ENCODE measurements at places on chromosomes 4 and X.

- DNase-seq, result no peak
Observed at GRCh38 chr4:74618659-74619058, 173.7 kb downstream of the AREG start.

GRCh38 chr4:164056426-164057142, 562.1 kb downstream of the TMA16 start:
- DNase-seq, result no peak

DNA sequence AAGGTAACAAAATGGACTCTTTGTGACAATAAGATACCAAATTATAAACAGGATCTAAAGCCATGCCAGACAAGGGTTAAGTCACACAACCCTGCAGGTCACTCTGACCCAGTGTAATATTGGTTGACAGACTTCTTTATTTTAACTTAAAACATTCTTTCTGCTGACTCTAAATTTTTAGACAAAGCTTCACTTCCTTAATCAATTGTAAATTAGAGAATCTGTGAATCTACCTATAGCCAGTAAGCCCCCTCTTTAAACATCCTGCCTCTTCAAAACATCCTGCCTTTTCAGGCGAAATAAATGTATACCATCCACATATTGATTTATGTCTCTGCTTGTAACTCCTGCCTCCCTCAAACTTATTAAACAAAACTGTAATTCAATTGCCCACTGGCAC, 14.2 kb downstream of the NUDT6 start:
- no peak for DNase-seq

DNA sequence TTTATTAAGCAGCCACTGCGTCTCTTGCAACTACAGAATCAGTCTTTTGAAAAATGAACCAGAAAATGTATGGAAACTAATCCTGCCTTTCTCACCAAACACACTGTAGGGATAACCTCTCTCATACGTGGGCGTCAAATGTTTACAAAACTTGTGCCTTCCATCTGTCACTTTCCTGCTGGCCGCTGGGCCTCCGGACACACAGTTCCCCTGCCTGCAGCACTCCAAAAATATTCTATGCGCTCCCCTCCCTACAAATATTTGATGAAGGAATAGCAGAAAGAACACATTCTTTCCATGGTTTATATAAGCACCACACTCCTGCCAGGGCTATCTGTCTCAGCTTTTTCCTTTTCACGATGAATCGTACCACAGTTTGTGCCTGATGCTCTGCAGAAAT, 14.9 kb upstream of the CYTL1 start:
- DNase-seq, result no peak

DNA sequence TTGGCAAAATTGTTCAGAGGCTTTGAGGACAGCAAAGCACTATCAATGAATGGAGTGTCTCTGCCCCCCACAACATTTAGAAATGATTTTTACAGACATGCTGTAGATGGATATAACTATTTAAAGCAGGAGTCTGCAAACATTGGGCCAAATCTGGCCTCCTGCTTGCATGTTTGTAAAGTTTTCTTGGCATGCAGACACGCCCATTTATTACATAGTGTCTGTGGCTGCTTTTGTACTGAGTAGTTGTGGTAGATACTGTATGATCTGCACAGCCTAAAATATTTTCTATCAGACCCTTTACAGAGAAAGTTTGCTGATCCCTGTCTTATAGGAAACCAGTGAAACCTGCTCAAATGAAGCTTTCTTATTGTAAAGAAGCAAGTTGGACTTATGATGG, 45.5 kb upstream of the PHEX start:
- no peak for DNase-seq

- no peak for DNase-seq
Observed at GRCh38 chr4:14874990-14875389, 127.3 kb upstream of the CPEB2 start.

- no peak for DNase-seq
Observed at GRCh38 chrX:37776987-37777325, 2.9 kb upstream of the CYBB start.

- no peak for DNase-seq
Observed at GRCh38 chrX:47560179-47560933, 649 bp upstream of the ARAF start.

DNA sequence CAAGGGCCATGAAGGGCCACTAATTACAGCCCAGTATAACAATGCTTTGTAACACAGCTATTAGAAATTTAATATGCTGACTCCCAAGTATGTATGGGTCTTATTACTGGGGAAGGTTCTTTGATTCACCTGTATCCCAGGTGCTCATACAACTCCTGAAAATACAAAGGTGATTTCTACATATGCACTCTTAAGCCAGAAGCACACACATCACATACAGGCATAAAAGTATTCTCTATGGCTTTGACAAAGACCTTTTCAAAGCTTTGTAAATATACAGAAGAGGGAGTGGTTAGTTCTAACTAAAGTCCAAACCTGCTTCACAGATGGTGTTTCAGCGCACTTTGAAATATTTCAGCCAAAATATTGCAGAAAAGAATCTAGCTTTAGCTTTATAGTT, 191.5 kb downstream of the SNCA start:
- DNase-seq, result no peak

DNA sequence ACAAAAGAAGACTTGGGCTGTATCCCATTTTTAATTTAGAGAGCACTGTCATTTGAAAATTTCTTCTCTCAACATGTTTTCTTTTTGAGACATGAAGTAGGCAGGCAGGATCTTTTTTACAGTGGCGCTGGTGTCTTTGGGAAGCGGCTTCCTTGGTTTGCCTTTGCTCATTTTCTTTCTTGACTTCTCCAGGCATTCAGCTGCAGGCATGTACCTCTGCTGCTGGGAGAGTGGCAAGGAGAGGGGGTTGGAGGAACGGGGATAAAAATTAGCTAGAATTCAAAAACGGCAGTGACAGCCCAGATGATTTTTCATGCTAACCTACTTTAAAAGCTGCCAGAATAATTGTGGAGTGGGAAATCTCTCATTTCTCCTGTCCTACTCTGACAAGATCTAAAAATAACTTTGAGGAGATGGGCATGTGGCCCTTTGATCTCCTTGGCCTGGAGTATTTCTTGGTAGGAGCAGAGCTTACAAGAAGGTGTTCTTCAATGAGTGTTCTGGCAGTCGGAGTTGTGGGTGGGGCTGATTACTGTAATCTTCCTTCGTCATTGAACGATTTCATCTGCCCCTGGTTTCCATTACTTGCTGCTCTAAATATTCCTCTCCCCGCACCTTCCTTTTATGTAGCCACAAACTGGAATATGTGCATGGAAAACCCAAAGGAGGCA, 54.8 kb downstream of the TBL1X start:
- DNase-seq, result peak; percentile 41

DNA sequence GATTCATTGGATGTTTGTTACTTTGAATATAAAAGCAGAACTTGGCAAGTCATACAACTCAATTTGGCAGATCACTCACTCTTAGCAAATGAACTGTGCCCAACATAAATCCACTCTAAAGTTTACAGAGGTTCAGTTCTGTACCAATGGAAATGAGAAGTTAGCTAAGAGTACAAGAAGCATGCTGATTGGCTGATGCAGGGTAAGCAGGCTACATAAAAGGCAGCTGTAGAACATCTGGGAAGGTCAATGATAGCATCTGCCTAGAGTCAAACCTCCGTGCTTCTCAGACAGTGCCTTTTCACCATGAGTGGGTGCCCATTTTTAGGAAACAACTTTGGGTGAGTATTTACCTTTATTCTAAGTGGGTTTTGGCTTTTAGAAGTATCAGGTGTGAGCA, at the start of gene TDO2:
Gene TDO2, plus strand, starts transcription at position 244 of the 400 bp plus-strand sequence. Its CDS starts 63 bp downstream, at position 307.
- DNase-seq, result no peak

GRCh38 chr4:131974730-131975129, 1174.4 kb upstream of the PCDH10 start:
- no peak for DNase-seq

GRCh38 chr4:159413306-159413943, 310.5 kb downstream of the RAPGEF2 start:
- no peak for DNase-seq

GRCh38 chr4:8544741-8545438, 35.3 kb upstream of the GPR78 start:
- no peak for DNase-seq

DNA sequence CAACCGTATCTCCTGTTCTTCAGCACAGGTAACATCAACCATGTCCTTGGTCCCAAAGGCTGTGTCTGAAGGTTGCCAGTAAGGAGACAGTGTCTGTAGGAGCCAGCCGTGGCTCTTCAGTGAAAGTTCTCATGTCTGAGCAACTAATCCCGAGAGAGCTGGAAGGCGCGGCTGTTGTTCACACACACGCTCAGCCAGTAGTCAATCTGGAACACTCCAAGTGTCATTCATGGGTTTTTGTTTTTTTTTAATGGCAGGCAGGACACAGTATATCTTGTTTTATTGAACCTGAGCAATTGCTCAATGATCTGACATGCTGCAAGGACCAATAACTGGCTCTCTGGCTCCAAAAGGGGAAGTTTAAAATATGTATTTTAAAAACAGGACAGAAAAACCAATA, 48.4 kb upstream of the MAP3K15 start:
- DNase-seq, result no peak

GRCh38 chrX:102042372-102043325, 82.8 kb upstream of the TCEAL2 start:
- no peak for DNase-seq

DNA sequence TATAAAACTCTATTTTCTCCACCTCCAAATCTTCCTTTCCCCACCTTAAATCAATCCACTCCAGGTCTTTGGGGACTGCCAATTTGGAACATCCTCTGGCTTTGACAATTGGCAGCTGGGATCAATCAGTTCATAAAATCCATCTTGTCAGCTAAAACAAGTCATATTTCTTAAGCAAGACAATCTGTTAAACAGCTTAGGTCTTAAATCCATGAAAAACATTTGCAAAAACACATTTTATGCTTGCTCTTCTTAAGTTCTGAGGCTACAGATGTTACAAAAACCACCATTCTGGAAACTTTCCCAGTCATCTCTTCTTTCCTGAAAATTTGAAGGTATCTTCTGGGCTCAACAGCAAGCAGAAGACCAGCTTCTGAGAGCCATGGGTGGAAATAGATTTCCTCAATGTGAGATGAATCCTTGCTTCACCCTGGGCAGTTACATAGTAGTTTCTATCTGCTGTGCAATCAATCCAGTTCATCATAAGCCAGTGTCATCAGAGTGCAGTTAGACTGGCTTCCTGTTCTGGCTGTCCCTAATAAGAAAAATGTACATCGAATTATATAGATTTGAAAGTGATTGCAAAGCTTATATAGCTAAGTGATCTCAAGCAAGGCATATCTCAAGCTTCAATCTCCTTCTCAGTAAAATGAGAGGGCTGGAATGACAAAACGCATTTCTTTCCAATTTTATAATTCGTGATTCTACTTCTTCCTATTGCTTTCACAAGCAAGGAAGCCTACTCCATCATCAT, 402.7 kb upstream of the INTU start:
- no peak for DNase-seq

DNA sequence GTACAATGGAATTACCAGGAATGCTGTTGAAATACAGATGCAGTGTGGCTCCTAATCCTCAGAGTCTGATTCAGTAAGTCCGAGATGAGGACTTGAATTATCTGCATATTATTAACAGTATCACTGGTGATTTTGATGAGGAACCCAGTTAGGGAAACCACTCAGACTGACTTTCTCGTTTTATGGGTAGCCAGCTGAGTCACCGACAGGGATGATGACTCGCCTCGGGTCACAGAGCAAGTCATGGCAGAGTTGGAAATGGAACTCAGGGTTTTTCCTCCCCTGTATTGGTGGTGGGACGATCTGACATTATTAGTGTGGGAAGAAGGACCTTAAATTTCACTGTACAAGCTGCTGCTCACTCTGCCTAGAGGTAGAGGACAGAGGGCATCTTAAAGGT, 51.3 kb downstream of the RTL9 start:
- no peak for DNase-seq

DNA sequence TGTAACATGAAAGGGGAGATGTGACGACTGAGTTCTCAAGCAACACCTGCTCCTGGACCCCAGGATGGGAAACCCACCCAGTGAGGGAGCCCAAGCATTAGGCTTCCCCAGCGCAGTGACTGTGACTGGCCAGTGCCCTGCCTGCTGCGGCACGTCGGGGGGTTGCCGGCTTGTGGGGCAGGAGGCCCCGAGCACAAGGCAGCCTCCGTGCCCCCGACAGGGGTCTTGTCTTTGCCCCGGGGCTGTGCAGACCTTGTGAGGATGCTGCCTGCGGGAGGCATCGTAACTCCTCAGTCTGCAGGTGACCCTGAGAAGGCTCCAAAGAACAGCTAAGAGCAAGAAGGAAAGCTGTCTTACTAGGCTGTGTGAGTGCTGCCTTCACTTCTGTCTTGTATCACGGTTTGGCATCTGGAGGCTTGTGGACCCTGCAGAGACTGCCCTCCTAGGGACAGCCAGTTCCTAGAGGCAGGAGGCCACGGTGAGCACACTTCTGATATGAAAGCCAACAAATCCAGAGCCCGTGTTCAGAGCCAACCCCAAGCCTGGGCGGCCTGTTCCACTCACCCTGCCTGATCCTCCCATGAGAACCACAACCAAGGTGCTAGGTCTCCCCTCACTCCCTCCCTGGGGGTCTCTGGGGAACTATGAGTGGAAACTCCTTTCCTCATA, 47.7 kb downstream of the FGFRL1 start:
- no peak for DNase-seq

DNA sequence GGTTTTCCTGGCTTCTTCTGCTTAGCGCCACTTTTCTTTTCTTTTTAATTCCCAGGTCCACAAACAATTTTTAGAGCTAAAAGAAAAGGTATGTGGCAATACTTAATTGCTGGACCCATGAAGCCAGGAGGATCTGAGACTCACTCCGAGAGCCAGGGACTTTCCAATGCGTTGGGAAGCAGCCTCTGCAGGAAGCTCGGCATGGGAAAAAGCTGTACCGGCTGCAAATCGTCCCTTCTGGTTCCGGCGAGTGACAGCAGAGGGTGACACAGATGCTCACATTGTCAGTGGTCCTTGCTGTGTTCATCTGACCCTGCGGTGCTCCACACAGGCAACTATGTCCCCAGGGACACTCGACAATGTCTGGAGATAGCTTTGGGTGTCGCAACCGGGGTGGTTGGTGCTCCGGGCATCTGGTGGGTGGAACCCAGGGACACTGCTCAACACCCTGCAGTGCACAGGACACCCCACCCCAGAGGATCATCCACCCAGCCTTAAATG, 164.0 kb downstream of the PRKX start:
- DNase-seq, result no peak

DNA sequence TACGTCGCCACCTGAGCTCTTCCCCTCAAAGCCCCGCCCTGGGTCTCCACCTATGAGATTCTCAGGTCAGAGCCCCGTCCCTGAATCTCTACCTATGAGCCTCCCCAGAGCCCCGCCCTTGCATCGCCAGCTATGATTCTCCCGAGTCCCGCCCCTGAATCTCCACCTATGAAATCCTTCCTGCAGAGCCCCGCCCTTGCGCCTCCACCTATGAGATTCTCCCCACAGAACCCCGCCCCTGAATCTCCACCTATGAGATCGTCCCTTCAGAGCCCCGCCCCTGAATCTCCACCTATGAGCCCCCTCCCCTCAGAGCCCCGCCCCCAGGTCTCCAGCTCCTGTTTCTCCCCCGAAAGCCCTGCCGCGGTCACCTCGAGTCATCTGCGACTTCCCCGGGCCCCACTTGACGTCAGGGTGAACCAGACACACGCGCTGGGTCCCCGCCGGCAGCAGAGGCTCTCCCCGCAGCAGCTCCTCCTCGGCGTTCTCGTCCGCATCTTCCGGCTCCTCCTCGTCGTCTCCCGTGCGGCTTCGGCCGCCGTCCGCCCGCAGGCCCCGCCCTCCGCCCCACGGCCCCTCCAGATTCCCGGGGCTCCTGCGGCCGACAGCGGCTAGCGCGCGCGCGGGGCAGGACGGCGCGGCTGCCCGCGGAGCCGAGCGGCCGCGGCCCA, 393 bp downstream of the GTPBP6 start:
- peak; percentile 95 for DNase-seq

GRCh38 chr4:152247271-152247975, 288.5 kb downstream of the FBXW7 start:
- DNase-seq, result no peak
